ENCODE measurements at places on chromosomes 1 and 21.

DNA sequence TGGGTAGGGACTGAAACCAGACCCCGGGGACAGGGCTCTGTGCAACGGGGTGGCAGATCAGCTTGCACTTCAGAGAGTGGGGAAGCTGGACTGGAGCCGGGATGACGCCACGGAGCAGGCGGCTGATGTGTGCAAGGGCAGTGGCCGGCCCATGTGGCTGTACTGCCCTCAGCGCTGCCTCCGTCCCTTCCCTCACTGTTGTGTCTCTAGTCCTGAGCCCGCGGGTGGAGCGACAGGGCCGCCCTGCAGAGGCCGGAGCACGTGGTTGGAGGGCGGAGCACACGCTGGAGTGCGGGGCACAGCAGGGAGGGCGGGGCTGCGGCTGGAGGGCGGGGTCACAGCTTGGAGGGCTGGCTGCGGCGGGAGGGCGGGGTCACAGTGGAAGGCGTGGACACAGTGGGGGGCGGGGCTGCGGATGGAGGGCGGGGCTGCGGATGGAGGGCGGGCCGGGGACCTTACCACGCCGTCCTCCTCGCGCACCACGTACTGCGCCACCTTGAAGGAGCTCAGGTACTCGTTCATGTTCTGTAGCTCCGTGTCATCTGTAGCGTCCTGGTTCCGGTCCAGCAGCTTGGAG lies 52.4 kb downstream of the CHD5 start:
- no peak for DNase-seq

DNA sequence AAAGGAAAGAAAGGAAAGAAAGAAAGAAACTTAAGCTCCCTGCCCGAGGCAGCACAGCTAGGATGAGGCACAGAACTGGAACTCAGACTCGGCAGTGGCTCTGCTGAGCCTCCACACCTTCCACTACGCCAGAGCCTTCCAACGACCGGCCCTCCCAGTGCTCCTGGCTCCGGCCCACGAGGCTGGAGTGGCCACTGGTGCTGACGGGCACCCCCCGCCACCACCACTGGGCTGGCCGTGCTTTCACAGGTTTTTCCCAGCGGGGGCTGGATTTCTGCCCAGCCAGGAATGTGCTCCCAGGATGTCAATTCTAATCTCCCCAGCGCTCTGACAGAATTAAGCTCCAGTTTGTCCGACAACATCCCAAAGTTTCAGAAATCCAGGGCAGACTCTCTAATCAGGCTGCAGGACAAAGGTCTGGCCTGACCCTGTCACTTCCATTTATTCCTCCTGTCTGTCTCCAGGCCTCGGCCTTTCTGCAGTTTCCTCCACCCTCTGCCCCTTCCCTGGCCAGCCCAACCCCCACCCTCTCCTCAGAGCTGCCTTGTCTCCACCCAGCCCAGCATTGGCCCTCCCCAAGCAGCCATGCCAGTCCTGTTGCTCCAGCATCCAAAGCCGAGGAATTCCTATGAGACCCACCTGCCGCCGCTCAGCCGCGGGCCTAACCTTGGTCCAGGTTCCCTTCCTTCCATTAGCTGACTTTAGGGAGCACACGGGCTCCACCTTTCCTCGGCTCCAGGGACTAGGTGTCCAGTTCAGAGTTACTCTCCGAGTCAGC lies 81.9 kb downstream of the CASZ1 start:
- DNase-seq, result no peak

DNA sequence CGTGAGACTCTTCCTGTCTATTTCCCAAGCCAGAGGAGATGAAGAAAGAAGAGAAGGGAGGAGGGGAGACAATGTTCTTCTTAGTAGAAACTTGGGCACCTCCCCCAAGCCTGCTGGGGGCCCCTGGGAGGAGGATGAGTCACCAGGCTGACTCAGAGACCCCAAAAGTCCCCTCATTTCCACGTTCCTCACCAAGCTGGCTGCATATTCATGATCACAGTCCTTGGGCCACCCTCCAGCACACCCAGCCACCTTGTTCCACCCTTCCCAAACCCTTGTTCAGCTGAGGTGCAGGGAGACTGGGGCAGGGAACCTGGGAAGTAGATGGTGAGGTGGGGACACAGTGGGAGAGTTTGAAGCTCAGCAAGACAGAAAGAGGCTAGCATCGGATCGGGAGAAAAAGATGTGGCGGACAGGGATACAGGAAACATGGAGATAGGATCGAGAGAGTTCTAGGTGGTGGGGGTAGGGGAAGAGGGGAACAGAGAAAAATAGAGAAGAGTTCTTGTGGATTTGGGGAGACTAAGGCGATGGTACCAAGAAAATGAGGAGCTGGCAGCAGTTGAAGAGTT lies 712 bp downstream of the RAB13 start:
- no peak for DNase-seq

DNA sequence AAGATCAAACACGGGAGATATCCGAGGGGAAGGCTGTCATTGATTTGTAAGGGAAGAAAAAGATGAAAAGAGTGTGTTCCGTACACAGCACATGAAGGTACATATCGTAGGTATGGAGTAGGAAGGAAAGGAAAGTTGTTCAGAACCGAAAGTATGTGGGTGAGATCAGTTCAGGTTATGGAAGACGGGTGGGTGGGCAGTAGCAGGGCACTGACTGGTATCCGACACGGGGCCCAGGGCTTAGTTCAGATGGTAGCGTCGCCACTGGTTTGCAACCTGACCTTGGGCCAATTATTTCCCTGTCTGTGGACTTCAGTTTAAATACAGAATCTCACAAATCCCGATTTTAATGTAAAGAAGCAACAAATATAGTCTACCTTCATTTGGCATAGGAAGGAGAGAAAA lies 27.8 kb upstream of the A3GALT2 start:
- DNase-seq, result no peak

DNA sequence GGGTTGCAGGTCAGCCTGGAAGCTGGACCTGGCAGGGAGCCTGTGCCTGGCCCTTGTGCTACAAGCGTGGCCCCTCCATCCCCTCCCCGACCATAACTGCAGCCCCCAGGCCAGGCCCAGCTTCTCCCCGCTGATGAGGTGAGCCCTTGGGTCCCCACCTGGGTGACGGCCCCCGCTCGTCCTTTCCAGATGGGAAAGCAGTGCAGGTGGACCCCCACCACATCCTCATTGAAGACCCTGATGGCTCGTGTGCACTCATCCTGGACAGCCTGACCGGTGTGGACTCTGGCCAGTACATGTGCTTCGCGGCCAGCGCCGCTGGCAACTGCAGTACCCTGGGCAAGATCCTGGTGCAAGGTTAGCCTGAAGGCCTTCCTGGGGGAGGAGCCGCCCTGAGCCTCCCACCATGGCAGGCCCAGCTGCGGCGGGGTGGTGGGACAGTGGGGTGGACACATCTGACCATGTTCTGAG lies 56.9 kb downstream of the TRIM11 start:
- DNase-seq, result no peak

DNA sequence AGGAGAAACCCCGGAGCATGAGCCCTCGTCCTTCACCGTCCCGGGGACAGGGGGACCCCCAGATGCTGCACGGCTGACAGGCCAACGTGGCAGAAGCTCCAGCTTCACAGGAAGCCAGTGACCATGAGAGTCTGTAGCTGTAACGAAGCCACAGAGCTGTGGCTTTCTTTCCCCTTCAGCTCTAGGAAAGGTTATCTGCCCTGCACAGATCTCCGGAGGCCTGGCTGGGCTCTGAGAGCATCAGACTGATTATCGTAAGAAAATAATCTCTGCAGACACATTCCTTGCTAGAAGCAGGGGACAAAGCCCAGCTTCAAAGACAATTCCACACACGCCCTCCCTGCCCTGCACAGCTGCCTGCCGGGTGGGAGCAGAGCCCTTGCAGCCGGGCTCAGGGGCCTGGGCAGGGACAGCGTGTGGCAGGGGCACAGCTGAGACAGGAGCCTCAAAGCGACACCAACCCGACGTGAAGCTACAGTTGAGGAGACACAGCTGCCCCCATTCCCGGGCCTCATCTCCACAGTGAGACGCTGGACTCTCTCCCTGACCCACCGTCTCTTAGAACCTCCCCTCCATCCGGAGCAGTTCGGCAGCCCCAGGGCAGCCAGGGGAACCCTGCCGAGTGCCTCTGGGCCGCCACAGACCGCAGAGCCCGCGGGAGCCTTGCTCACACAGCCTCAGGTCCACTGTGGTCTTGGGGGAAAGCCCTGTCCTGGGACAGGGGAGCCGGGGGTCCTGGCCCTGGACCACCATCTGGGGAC lies 30.6 kb downstream of the POFUT2 start:
- DNase-seq, result no peak

DNA sequence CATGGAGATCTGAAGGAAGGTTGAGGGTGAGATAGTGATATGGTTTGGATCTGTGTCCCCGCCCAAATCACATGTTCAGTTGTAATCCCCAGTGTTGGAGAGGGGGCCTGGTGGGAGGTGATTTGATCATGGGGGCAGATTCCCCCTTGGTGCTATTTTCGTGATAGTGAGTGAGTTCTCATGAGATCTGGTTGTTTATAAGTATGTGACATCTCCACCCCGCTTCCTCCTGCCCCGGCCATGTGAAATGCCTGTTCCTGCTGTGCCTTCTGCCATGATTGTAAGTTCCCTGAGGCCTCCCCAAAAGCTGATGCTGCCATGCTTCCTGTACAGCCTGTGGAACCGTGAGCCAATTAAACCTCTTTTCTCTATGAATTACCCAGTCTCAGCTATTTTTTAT lies 451.9 kb upstream of the VAMP3 start:
- DNase-seq, result no peak

DNA sequence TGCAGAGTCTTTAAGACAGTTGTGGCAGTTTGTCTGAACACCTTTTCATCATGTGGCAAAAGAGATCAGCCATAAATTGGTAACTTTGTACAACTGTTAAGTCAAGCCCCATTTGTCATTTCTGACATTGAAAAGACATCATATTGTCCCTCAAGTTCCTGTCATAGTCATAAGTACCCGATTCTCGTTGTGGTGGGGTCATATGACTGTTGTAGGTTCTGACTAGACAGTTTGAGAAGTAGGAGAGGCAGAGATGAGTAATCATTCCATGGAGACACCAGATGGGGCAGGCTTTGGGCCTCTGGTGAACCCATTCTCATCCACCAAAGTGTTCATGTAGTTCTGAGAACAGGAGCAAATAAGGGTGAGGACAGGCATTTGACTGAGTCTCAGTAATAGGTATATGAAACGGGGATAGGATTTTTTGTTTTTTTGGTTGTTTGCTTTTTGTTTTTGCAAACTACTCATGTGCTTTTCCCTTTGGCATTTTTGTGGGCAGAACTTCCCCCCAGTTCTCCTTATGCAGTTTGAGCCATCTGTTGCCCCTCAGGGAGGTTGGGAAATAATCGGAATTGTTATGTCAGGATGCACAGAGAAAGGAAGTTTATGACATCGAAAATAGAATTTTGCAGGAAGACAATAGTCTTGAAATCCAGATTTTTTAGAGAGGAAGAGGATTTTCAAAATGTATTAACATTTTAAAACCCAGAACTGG lies 86.9 kb upstream of the KCNE2 start:
- DNase-seq, result no peak

- peak; percentile 35 for DNase-seq
Measured at GRCh38 chr1:43329995-43330751, 7.4 kb upstream of the MPL start.

DNA sequence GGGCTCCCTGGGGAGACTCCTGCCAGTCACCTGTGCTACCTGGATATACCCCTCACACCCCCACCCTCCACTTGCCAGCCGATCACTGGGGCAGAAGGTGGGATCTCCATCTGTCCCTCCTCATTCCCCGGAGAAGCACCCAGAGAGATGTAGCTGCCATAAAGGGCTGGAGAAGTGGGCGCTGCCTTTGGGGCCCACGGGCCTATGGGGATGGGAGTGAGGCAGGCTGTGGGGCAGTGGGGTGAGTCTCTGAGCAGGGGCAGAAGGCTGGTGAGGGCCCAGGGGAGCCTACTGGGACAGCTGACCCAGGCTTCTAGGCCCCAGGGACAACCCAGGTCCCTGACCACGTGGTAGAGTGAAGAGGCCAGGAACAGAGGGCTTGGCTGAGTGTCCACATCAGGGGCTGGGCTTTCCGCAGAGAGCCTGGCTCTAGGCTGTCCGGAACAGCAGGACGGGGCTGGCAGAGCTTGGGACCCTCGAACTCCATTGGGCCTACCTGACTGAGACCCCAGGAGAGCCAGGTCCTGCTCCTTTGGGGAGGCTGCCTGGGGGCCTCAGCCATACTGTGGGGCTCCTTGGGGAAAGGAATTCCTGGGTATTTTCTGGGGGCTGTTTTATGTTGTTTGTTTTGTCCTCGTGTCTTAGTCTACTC lies 205.9 kb upstream of the VAMP3 start:
- DNase-seq, result no peak

- DNase-seq, result no peak
Measured at GRCh38 chr21:38839328-38840286, 33.9 kb downstream of the ETS2 start.

DNA sequence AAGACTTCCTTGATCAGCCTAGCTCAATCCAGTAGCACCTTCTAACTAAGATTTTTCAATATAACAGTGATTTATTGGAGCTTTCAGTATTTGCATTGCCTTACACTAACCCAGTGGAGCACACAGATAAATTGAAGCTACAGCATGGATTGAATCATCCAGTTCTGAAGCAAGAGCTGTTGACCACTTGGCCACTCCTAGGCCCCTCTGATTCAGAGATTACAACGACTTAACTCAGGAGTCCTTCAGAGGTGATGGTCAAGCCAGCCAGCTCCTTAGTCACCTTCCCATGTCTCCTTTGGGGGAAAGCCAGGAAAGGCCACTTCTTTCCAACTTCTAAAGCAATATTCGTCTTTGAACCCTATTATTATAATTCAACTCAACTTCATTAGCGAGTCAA lies 151.8 kb downstream of the TENT5C start:
- no peak for DNase-seq

- DNase-seq, result no peak
Measured at GRCh38 chr21:34690041-34690792, 21.4 kb downstream of the CLIC6 start.

DNA sequence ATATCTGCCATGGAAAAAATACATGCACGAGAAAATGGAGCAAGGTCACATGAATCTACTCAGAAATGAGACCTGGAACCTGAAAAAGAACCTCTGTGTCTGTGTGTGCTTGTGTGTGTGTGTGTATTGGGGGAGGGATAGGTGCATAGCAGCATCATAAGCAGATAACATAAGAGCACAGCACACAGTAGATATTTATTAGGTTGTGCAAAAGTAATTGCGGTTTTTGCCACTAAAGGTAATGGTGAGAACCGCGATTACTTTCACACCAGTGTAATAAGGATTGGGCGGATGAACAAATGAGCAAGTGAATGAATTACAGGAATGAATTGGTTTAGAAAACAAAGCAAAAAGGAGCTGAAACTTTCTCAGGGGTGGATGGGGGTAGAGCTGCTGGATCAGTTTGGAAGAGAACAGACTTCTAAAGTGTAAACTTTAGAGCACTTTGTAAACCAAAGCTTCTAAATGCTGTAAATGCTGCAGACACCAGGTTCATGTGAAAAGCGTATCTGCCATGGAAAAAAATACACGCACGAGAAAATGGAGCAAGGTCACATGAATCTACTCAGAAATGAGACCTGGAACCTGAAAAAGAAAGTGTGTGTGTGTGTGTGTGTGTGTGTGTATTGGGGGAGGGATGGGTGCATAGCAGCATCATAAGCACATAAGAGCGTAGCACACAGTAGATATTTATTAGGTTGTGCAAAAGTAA lies 156.9 kb downstream of the TOMM20 start:
- no peak for DNase-seq

GRCh38 chr1:172154551-172154950 lies 265.9 kb upstream of the C1orf105 start:
- DNase-seq, result peak; percentile 61

GRCh38 chr1:159214149-159214760 lies 9.6 kb downstream of the ACKR1 start:
- peak; percentile 39 for DNase-seq

GRCh38 chr1:57066980-57067610 lies 101.3 kb upstream of the C8B start:
- DNase-seq, result no peak

GRCh38 chr1:151009206-151009587 lies 948 bp downstream of the PRUNE1 start:
- no peak for DNase-seq

Data from AML-193 (cell line).